Stimulated activated CD4-positive, alpha-beta T cell treated with anti-CD3 and anti-CD28 coated beads, Interleukin-15, amount 100 ng/mL, for 48 hours (primary cell): ENCODE measurements at places on chromosomes 3 and 15.

GRCh38 chr3:142976621-142977398 is 13.3 kb upstream of the PAQR9 start:
- no peak for DNase-seq

- DNase-seq: no peak
These were observed 34.4 kb downstream of the C3orf80 start for GRCh38 chr3:160259589-160259988.

GRCh38 chr15:70379938-70380883 is 282.5 kb upstream of the TLE3 start:
- DNase-seq: no peak

DNA sequence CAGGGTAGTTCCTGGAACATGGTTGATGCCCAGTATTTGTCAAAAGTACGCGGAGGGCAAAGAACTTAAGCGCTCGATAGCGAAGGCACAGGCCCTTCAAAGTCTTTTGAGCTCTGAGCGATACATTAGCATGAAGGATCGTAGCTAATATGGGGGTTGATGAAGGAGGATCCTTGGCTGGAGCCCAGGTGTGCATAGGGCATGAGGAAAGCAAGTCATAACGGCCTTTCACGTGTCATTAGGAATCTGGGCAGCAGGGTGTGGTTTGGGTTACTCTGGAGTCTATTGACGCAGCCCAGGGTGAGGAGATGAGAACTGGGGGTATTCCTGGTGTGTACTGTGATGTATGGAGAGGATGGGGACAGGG is 31.7 kb downstream of the SPINK8 start:
- peak; percentile 18 for DNase-seq

- no peak for DNase-seq
These were observed 889 bp upstream of the LRRIQ4 start for GRCh38 chr3:169811631-169812331.

GRCh38 chr15:85021409-85021808 is 39.8 kb downstream of the PDE8A start:
- no peak for DNase-seq

DNA sequence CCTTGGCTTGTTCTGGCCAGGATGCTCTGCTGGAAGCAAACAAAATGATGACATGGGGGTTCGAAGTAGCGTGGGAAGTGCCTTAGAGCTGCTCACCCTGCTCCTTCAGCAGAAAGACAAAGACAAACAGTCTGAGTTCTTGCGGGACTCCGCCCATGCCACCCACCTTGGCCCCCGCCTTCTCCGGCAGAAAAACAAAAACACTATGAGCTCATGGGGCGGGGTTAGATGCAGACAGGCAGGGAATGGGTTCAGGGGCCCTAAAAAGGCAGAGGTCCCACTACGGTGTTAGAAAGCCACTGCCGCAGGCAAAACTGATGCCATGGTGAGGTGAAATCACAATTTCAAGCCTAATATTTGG is 9.7 kb upstream of the NCKIPSD start:
- no peak for DNase-seq

DNA sequence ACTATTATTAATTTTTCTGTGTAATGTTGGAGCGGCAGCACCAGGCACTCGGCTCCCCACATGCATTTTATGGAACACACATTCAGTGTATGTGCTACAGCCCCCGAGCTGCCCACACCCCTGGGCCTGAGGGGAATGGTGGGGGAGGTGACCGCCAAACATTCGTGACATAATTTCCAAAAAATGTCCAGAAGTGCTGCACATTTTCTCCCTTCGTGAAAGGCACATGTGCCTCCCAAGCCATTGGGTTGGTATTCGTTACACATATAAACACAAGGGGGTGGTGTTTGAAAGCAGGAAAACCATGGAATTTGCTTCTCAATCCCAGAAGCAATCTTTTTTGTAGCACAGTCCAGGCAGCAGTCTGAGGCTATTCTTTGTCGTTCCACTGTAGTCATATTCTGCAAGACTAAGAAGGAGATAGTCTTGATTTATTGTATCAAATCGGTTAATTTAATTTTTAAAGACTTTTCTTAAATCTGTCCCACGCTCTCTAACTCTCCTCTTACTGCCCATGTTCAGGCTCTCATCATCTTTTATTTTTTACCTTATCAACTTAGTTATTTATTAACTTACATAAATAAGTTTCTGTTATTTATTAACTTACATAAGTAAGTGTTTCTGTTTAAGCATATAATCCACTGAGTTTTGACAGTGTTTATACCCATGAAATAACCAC is 39.2 kb upstream of the POLR2M start:
- DNase-seq: no peak

GRCh38 chr3:57059411-57059810 is 1.1 kb upstream of the SPATA12 start:
- DNase-seq: no peak

DNA sequence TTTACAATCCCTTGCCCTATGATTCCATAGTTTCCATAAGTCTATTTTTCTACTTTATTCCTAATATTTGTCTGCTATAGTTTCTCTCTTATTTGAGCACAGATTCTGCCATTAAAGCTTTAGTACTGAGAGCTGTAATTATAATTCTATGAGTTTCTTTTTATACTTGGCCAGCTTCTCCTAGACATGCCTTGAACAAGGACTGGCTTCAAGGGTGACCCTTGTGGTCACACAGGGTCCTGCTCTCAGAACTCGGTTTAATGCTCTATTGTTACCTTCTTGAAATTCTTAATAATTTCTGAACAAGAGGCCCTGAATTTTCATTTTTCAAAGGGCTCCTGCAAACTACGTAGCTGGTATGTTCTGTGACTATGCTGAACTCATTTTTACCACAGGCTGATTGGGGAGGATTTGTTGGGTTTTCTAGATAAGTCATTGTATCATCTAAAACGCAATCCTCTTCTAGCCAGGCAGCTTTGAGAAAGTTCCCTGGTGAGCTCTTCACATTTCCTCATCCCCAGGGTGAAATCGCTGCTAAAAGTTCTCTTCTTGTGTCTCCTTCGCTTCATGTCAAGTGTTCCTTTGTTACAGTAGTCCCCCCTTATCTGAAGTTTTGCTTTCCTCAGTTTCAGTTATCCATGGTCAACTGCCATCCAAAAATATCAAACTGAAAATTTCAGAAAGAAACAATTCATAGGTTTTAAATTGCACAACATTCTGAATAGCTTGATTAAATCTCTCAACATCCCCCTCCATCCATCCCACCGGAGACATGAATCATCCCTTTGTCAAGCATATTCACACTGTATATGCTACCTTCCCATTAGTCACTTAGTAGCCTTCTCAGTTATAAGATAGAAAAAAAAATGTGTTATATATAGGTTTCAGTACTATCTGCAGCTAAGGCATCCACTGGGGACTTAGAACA is 12.6 kb upstream of the PLCL2 start:
- DNase-seq: no peak

DNA sequence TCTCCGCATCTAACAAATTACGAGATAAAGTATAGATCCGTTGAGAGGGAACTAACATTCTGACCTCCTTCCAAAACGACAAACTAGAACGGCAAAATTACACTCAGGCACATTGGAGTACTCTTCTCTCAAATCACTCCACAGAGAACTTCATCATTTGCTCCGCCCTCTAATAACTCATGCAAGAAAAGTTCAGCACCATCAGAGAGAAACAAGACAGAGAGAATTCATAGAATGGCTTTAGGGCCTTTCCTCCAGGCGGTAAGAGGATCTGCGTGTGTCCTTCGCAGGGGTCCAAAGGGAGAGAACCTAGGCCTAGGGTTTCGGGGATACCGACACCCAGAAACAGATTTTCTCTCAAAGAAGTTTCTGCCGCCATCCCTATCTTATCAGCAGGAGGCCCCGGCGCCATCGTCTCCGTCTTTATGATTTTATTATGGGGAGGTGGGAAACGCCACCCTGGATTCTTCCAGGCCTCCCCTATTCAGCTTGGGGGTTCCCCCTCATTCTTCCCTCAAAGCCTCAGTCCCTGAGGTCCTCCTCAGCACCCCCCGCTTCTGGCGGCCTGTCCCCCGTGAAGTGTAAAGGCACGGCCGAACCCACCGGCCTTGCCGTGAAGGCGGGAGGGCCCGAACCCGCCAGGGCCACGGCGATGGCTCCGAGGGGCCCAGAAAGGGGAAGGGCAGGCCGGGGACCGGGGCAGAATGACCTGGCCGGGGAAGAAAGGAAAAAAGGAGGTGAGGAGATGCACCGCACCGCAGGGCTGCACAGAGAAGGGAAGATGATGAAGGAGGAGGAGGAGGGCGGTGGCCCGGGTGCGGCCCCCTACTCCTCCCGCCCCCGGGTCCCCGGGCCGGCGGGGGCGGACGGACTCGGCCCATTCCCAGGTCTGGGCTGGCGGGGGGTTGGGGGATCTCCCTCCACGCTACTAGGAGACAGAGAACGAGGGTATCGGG is 768 bp downstream of the UBXN7 start:
- DNase-seq: no peak

DNA sequence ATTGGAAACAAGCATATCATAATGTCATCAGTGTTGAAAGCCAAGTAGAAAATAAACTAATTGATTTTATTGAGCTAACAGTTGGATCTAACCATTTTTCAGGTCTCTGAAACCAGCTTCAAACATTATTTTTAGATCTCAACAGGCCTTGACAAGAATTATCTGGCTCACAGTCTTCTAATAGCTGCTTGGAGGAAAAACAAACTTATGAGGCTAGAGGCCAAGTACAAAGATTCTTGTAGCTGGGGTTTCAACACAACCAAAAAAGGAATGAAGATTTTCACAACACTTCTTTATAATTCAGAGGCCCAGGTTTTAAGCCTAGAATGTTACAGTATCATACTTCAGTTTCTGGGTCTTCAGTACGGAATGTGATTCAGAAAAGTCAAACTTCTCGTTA is 3.7 kb downstream of the SETMAR start:
- DNase-seq: no peak

DNA sequence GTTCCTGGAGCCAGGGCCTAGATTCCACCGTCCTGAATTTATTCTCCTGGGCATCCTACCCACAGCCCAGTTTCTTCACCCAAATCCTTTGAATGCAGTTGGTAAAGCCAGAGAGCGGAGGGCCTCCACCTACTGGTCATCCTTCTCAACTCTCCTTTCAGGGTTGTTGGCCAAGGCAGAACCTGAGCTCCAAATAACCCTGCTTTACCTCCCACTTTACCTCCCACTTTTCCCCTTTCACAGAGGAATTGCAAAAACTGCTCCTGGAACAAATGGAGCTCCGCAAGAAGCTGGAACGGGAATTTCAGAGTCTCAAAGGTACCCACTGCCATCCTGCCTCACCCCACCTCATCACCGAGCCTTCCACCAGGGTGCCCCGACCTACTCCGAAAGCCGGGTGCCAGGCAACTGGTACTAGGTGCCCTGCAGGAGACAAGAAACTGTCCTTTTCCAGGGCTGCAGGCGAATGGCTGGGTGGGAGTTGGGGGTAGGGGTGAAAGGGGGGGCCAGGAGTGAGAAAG is 6.8 kb downstream of the SKOR1 start:
- no peak for DNase-seq

- no peak for DNase-seq
These were observed 91.7 kb upstream of the PRICKLE2 start for GRCh38 chr3:64316971-64317370.

DNA sequence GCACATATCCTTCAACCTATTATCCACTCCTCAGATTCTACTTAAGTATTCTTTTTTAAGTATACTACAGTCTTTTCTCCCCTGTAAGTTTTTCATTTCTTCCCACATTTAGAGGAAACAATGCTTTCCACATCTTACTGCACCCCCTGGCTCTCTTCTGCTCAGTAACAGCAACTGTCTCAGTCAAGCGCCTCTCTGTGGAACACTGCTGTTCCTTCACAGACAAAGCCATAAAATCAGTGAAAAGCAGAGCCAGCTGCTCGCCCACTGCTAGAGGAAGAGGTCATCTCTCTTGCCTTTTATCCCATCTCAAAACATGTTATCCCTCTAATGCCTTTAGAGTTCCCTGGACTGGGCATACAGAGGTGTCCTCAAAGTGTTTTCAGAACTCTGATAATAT is 24.8 kb downstream of the SERP1 start:
- no peak for DNase-seq

DNA sequence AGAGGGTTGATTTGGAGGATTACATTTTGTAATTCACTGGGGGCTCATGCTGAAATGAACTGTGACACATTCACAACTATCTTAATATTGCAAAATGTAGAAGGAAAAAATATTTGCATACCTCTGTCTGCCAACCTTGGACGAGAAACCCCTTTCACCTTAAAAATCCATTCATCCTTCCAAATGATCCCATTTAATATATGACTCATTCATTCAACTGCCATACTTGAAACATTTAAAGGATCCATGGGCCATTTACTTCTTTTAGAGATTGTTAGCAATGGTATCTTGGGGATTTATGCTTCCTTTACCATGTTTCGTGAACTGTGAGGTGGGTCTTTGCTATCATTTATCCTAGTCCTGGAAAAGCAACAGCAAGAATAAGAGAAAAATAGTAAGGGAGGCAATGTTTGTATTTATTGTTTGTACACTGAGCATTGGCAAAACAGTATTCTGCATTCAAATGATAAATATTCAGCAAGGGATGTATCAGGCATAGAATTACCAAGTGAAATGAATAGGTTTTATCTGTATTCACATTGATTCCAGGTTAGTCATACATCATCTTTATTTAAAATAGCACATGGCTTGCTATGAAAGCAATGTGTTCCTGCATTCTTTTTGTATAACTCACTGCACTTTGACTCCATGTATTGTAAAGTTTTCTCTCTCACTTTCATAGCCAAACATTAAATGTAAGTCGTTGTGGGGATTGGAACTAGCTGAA is 378.1 kb downstream of the NSUN3 start:
- no peak for DNase-seq

- DNase-seq: no peak
These were observed 212.3 kb upstream of the CFAP20DC start for GRCh38 chr3:59262076-59262498.

DNA sequence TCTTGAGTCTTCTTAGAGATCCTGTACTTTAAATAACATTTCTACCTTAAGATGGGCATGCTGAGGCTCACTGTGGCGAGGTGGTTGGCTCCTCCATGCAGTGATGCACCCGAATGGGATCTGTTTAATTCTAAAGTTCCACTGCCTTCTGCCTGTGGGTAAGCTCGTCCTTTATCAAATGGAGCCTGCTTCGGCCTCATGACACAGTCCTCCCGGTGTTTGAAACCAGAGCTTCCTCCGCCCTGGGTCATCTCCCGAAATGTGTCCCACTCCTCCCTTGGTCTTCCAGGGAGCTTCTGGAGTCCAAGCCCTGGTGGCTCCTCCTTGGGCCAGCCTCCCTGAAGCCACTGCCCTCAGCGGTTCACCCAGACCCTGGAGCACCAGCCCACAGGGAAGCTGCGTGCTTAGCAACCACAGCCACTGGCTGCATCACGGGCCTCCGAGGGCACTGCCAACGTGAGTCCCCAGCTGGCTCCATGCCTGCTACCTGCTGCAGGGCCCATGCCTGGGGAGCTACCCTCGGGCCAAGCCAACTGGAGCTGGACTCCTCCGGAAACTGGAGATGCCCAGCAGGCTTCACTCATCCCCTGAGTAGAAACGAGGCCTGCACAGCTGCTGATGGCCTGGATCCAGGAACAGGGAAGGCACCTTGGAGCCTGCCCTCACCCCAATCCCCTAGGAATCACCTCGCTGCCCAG is 3.3 kb downstream of the RHCG start:
- DNase-seq: no peak
